ENCODE measurements at places on chromosomes 6 and 20.

- no peak for DNase-seq
Measured at GRCh38 chr20:3194617-3195280, 9.7 kb downstream of the DDRGK1 start.

GRCh38 chr6:77853401-77853800 lies 200.6 kb downstream of the MEI4 start:
- DNase-seq: no peak

DNA sequence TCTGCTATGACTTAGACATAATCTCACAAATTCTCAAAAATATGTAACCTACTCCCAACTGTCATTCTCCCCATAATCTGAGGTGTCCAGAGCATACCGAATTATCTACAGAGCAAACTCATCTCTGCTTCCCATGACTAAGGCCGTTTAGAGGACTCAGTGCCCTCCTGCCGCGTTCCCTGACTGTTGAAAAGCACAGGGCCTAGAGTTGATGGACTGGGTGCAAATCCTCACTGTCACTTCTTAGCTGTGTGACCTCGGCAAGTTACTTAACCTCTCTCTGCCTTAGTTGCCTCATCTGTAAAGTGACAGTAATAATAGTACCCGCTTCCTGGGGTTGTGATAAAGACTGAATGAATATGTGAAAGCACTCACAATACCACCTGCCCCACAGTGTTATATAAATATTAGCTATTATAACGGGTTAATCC lies 4.7 kb upstream of the TUBB2A start:
- no peak for DNase-seq

DNA sequence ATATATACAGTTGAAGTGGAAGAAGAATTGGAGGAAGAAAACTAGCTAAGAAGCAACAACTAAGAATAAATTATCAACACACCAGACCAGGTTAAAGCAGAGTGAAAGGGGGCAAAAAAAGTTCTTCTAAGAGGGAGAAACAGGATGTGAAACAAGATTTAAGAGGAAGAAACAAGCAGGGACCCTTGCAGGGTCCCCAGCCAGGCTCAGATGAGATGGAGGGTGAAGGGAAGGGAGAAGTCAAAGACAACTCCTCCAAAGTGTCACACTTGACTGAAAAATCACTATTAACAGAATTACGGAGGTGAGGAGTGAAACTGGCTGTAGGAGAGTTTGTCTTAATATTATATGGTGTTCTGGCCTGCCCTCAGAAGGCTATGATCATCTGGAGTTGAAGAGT lies 65.4 kb downstream of the MTFR2 start:
- no peak for DNase-seq

GRCh38 chr6:165218829-165219228 lies 90.6 kb downstream of the C6orf118 start:
- no peak for DNase-seq

GRCh38 chr6:36422714-36423100 lies 19.9 kb downstream of the PXT1 start:
- no peak for DNase-seq

Data from hematopoietic multipotent progenitor cell (in vitro differentiated cells).